ENCODE measurements at places on chromosomes 1 and 21.

- no peak for DNase-seq
These were observed 396.7 kb downstream of the PTPRU start for GRCh38 chr1:29632806-29633615.

- no peak for DNase-seq
These were observed 22.8 kb upstream of the STRIP1 start for GRCh38 chr1:110011527-110012041.

GRCh38 chr21:45054227-45054926 is 20.0 kb upstream of the ADARB1 start:
- no peak for DNase-seq

DNA sequence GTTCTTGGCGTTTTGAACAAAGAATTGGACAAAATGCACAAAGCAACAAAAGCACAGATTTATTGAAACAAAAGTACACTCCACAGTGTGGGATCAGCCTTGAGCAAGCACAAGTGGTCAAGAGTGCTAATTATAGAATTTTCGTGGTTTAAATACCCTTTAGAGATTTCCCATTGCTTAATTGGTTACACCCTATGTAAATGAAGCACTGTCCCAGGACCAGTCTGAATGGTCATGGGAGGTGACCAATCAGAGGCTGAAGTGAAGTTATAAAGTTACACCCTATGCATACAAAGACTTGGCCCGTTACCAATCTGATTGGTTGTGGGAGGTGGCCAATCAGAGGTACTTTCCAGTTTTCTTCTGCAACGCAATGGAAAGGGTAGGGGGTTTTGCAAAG is 223.6 kb downstream of the CENPF start:
- no peak for DNase-seq

DNA sequence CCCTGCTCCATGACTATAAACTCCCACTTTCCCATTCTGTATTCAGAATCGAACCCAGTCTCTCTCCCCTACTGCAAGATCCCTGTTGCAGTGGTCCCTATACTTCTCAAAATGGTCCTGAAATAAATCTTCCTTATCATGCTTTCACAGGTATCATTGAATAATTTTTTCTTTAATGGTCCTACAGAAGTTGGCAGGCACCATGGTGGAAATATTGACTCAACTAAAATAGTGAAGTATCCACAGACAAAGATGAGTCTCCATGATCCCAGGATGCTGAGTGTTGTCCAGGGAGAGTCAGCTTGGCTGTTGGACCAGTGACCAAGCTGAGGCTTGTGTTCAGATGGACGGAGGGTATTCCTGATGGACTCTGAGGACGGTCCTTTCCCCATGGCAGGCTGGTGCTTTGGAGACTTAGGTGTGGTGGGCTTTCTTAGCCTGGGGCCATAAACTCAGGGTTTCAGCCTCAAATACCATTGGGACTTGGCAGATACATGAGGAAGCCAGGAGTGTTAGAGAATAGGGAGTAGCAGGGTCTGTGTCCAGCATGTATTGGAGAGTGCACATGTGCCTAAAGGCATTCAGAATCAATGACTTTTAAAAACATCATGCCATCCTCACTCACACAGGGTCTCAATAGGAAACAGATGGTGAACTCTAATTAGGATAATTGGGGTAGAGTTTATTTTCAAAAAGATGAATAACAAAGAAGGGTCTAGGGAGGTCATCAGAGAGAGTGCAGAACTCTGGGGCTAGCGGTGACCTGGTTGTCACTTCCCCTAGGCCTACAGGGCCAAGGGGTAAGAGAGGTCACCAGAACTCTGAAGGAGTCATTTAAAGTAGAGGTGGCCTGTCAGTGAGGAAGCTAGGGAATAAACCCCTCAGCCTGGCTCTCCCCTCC is 19.8 kb downstream of the TINAGL1 start:
- DNase-seq = no peak

DNA sequence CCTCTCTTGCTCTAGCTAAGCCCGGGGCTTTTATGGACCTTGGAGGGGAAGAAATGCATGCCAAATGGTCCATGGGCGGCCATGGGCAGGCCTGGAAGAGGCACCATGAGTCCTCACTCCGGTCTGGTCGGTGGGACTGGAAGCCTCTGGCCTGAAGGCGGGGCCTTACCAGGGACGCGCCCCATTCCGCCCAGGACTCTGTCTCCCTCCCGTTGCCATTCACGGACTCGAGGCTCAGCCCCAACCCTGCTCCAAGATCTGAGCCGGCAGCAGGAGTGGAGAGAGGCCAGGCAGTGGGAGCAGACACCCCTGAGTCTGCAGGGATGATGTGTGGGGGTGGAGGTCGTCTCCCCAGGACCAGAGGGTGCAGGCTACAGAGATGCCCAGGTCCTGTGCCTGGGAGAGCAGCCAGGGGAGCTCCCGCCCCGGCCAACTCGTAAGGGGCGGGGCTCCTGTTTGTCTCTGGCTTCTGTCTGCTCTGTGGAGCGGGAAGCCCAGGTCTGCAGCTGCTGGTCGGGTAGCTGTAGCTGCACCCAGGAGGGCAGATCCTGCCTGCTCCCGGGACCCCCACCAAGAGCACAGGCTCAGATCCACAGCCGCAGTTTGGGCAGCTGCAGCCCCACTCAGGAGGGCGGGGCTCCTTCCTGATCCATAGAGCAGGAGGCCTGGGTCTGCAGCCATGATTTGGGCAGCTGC is 8.3 kb upstream of the KANK4 start:
- DNase-seq = no peak

GRCh38 chr21:42466700-42467099 is 29.3 kb downstream of the RSPH1 start:
- DNase-seq = peak; percentile 47

- DNase-seq = no peak
These were observed 75.0 kb downstream of the DNM3 start for GRCh38 chr1:171916315-171916771.

DNA sequence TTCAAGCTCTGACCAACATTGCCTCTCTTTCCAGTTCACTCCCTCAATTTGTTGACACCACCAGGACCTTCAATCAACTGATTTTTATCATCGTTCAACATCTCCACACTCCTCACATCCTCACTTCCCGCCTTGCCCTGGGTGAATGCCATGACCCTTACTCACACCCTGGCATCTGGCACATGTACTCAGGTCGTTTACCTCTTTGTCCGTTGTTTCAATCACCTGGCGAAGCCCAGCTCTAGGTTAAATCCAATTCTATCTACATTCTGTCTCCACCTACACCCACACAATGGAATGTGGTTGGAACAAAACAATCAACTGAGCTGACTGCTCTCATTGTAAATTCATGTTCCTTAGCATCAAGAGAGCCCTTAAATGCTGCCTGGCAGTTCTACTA is 24.2 kb upstream of the TBX15 start:
- DNase-seq = no peak
